ENCODE measurements at places on chromosomes 2 and 18. TPM values are rescaled to one million over a fixed set of nuclear protein-coding genes. Genes with fewer than 3 reads are reported as not detected.

DNA sequence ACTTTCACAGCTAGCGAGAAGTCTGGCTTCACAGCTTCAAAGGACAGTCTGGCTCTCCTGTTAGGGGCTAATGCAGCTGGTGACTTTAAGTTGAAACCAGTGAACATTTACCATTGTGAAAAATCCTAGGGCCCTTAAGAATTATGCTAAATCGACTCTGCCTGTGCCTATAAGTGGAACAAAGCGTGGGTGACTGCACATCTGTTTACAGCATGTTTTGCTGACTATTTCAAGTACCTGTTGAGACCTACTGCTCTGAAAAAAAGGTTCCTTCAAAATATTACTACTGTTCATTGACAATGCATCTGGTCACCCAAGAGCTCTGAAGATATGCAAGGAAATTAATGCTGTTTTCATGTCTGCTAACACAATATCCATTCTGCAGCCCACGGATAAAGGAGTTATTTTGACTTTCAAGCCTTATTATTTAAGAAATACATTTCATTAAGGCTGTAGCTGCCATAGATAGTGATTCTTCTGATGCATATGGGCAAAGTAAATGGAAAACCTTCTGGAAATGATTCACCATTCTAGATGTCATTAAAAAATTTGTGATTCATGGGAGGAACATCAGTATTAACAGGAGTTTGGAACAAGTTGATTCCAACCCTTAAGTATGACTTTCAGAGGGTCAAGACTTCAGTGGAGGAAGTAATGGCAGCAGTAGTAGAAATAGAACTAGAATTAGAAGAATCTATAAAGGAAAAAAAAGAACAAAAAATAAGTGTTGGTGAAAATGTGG lies 48.9 kb downstream of the POLR1A start:
- no peaks in the 10 kb centered on the region for H3K4me1 ChIP-seq
- H3K27me3 ChIP-seq = no peaks in the 10 kb centered on the region
- H3K4me3 ChIP-seq = no peak overlapping the region
- no peak for DNase-seq

DNA sequence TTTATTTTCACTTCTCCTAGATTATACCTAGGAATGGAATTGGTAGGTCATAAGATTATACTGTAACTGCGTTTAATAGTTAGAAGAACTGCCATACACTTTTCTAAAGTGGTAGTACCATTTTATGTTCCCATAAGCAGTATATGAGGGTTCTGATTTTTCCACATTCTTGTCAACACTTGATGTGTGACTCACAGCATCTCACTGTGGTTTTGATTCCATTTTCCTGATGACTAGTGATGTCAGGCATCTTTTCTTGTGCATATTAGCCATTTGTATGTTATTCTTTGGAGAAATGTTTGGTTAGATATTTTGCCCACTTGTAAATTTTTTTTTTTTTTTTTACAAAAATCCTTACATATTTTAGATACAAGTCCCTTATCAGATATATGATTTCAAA lies 2.3 kb downstream of the DCAF17 start:
- H3K36me3 ChIP-seq = peaks cover 23% of the 10 kb centered on the region
- H3K4me1 ChIP-seq = peaks cover 18% of the 10 kb centered on the region
- no peak for DNase-seq
- no peak overlapping the region for H3K4me3 ChIP-seq

GRCh38 chr2:240919786-240920782 lies 13.9 kb downstream of the CROCC2 start:
- H3K36me3 ChIP-seq = no peaks in the 10 kb centered on the region
- no peak overlapping the region for H3K4me3 ChIP-seq

GRCh38 chr2:219656526-219656925 lies 29.1 kb downstream of the SLC4A3 start:
- no peak overlapping the region for H3K4me3 ChIP-seq
- H3K4me1 ChIP-seq = no peaks in the 10 kb centered on the region
- peaks cover 7% of the 10 kb centered on the region for H3K27me3 ChIP-seq
- no peaks in the 10 kb centered on the region for H3K36me3 ChIP-seq
- no peak for DNase-seq

DNA sequence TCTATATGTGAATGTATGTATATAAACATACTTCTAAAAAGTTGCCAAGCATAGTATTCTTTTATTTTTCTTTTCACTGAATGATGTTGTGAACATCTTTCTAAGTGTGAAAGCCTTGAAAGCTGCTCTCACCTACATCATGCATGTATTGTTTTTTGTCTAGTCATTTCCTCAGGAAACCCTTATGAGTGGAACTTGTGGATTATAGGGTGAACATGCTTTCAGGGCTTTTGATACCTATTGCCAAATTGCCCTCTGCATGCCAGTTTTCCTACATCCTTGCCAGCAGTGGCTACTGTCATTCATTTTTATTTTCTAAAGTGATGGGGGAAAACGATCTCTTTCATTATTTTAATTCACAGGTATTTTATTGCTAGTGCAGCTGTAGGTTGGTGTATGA lies 78.3 kb downstream of the ADAM23 start:
- no peaks in the 10 kb centered on the region for H3K27me3 ChIP-seq
- H3K36me3 ChIP-seq = no peaks in the 10 kb centered on the region
- H3K4me3 ChIP-seq = no peak overlapping the region
- no peaks in the 10 kb centered on the region for H3K4me1 ChIP-seq
- DNase-seq = no peak

GRCh38 chr2:2326068-2327040 lies 4.7 kb downstream of the MYT1L start:
- H3K27me3 ChIP-seq = no peaks in the 10 kb centered on the region
- no peak overlapping the region for H3K27ac ChIP-seq
- no peak overlapping the region for H3K4me3 ChIP-seq
- no peak for DNase-seq

DNA sequence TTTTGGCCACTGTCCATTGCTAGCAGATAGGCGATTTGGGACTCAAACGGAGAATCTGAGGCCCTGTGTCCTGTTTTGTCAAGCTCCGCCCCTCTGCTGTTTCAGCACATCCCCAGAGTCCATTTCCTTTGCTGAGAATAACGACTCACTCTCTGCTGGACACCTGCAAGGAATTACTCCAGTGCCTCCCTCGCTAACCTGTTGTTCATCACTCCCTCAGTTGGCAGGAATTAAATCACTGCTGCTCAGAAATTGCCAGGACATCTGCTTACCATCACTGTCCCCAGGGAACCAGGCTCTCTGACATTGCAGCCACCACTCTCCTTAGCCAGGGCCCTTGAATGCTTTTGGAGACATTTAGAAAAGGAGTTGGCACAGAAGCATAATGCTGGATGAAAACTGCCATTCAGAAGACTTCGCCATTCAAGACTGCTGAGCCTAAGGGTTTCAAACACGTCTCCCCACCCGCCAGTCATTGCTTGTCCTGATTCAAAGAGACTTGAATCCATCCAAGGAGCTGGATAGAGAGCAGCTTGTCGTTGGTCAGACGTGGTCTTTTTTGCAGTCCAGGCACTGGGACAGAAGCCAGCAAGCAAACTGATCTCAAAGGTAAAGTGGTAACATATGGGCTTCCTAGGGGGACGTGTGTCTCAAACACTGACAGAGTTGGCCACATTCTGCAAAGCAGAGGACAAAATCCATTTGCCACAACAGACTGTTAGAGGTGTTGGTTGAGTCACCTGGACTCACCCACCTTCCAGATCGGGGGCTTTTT lies 155.3 kb downstream of the UXS1 start:
- DNase-seq = no peak
- H3K36me3 ChIP-seq = no peaks in the 10 kb centered on the region

DNA sequence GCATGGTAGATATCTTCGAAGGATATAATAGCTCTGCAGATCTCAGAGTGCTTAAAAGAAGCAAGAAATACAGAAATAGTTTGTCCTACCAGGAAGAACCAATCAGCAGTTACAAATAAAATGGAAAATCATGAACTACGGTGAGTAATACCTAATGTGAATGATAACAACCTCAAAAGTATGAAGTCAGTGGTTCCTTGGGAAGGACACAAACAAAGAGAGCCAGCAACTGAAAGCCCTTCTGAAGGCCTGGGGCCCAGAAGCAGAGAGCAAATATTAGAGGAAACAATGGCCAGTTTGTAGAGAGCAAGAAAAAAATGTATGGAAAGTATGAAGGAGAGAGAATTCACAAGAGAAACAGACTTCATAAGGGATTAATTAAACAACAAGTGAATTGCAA lies 226.8 kb upstream of the CHST9 start:
- H3K27me3 ChIP-seq = no peaks in the 10 kb centered on the region
- DNase-seq = no peak
- H3K27ac ChIP-seq = no peak overlapping the region
- H3K36me3 ChIP-seq = no peaks in the 10 kb centered on the region
- H3K4me3 ChIP-seq = no peak overlapping the region

GRCh38 chr2:84801811-84802210 lies 79.1 kb downstream of the TRABD2A start:
- H3K36me3 ChIP-seq = no peaks in the 10 kb centered on the region
- no peak overlapping the region for H3K27ac ChIP-seq
- no peak overlapping the region for H3K4me3 ChIP-seq
- H3K4me1 ChIP-seq = no peaks in the 10 kb centered on the region
- DNase-seq = no peak

- H3K36me3 ChIP-seq = peaks cover 32% of the 10 kb centered on the region
- no peaks in the 10 kb centered on the region for H3K27me3 ChIP-seq
- H3K4me1 ChIP-seq = no peaks in the 10 kb centered on the region
- no peak overlapping the region for H3K27ac ChIP-seq
These were observed 122.0 kb upstream of the RNU4ATAC start for GRCh38 chr2:121408641-121409040.

GRCh38 chr2:240077442-240077841 lies 24.1 kb upstream of the OR6B3 start:
- H3K4me3 ChIP-seq = no peak overlapping the region
- H3K27me3 ChIP-seq = no peaks in the 10 kb centered on the region
- no peaks in the 10 kb centered on the region for H3K36me3 ChIP-seq
- H3K4me1 ChIP-seq = no peaks in the 10 kb centered on the region
- H3K27ac ChIP-seq = no peak overlapping the region

DNA sequence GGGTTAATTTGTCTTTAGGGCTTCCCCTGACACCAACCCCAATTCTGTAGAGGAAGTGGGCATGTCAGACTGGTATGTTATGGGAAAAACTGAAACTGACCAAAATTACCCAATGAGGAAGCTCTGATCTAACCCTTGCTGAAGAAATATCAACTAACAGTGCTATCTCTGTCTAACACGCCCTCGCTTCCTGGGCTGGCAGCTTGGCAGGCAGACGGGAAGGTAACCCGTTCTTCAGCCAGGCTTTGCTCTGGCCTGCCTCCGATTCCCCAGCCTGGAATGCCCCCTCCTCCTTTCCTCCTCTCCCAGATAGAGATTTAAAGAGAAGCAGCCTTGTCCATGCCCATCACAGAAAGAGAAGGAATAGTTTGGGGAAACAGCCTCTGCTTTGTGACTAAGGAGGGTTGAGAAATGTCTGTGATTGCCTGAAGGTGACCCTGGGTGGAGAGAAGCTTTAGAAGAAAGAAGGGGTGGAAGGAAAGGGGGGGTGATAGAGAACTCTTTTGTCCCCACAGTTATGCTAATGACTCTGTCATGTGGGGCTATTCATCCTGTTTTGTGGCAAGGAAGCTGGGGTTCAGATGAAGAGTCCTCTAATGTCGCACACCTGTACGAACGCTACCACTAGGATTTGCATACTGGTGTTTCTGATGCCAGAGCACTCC lies 15.4 kb downstream of the HK2 start:
- peaks cover 70% of the 10 kb centered on the region for H3K4me1 ChIP-seq
- no peaks in the 10 kb centered on the region for H3K36me3 ChIP-seq
- H3K4me3 ChIP-seq = peak overlapping the region; percentile 34
- peak overlapping the region; percentile 49 for H3K27ac ChIP-seq

- H3K36me3 ChIP-seq = no peaks in the 10 kb centered on the region
- peak overlapping the region; percentile 68 for H3K4me3 ChIP-seq
- no peaks in the 10 kb centered on the region for H3K27me3 ChIP-seq
- H3K27ac ChIP-seq = peak overlapping the region; percentile 47
These were observed 32.8 kb downstream of the LPIN2 start for GRCh38 chr18:2979871-2980790.

The NCKAP5 gene
- total RNA-seq = not detected

The ZBTB7C gene
- not detected for total RNA-seq

The LHCGR gene
- not detected for total RNA-seq

The DCC gene
- not detected for total RNA-seq

All from CD8-positive, alpha-beta memory T cell (primary cell).